SW480 (cell line): ENCODE measurements at places on chromosomes 1 and 21.
A peak's percentile ranks its signal among the peaks of the same experiment; 100 is the strongest.

DNA sequence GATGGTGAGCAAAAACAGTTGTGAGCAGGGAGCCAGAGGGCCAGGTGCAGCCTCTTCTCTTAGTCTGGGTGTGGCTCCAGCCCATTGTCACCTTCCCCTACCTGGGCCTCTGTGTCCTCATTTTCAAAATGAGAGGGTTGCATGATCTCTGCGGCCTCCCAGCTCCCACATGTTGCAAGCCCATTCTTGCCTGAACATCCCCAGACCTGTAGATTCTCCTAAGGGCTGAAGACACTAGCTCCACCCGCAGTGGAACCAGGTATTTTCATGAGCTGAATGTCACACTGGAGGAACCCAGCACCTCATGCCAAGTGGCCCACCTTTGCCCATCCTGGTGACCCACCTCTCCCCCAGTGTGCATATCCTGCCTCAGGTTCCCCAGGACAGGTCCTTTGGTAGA, 12.3 kb downstream of the IKBKE start:
- no peak for DNase-seq

DNA sequence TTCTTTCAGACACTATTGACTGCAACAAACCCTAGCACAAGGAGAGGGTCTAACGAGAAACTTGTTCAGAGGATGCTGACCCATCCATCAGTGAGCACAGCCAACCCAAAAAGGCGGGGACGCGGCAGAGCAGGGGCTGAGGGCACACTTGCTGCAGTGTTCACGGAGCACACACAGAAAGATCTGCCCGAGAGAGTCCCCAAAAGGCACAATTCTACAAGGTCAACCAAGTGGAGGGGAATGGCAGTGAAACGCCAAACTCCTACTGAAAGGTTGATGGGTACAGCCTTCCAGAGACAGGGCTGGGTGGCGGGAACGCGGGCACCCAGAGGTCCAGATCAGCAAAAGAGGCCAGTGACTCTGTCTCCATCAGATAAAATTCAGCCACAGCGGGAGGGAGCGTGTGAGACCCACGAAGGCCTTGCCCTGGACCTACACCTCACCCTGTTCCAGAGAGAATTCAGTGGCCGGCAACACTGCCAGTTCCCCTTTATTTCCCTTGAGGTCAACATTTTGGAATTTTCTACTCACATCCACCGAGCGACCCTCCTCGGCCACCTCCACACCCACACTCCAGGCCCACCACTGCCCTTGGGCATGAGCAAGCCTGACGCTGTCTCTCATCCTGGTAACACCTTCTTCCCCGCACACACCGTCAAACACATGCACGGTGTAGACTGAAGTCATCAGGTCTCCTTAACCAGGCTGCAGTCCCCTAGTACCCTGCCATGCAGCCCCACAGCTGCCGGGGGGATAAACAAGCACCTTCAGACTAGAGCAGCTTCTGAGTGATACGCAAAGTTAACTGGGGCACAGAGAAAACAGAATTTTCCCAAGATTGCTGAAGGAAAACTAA, 5.5 kb downstream of the GNG4 start:
- no peak for DNase-seq

DNA sequence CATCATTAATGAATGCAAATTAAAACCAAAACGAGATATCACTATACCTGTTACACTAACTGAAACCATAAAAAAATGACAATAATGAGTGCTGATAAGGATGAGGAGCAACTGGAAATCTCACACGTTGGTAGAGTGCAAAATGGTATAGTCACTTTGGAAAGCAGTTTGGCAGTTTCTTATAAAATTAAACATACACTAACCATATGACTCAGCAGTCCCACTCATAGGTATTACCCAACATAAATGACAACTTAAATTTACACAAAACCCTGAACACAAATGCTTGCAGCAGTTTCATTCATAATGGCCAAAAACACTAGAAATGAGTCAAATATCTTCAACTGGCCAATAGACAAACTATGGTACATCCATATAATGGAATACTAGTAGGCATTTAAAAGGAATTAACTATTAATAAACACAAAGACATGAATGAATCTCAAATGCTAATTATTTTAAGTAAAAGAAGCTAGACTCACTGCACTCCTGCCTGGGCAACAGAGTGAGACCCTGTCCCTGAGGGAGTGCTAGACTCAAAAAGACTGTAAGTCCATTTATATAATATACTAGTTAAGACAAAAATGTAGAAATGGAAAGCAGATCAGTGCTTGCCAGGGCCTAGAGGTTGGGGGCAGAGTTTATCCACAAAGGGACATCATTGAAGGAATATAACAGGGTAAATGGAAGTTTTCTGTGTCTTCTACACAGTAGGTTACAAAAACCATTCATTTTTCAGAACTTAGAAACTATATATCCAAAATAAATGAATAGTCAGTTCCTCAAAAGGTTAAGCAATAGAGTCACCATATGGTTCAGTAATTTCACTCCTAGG, 77.4 kb downstream of the EIF4G3 start:
- no peak for DNase-seq

DNA sequence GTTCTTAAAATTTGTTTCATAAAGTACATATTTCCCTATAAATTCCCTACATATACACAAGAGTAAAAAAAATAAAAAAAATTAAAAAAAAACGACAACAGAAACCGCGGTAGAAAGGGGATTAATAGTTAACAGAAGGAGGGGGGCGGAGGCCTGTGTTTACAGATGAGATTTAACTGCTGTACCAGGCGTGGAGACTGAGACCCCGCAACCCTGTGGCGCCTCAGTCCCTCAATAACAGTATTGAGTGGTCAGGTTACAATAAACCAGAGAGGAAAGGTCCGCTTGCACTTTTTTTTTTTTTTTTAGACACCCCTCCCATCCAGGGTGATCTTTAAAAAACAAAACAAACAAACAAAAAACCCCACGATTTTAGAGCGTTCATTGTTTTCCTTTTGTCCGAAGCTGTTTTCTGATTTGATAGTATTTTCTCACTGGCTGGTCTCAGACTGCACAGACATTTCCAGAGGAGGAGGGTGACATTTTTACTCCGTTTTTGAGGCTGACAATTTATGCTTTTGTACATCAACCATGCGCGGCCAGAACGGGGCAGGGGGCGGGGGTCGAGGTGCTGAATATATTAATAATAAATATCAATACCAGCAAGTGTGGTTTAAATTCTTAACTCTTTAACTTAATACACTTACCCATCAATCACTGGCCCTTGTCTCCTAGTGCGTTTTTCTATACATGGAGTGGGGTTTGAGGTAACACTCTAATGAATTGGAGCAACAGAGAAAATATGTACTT, 1223.9 kb downstream of the BRINP3 start:
- no peak for DNase-seq

DNA sequence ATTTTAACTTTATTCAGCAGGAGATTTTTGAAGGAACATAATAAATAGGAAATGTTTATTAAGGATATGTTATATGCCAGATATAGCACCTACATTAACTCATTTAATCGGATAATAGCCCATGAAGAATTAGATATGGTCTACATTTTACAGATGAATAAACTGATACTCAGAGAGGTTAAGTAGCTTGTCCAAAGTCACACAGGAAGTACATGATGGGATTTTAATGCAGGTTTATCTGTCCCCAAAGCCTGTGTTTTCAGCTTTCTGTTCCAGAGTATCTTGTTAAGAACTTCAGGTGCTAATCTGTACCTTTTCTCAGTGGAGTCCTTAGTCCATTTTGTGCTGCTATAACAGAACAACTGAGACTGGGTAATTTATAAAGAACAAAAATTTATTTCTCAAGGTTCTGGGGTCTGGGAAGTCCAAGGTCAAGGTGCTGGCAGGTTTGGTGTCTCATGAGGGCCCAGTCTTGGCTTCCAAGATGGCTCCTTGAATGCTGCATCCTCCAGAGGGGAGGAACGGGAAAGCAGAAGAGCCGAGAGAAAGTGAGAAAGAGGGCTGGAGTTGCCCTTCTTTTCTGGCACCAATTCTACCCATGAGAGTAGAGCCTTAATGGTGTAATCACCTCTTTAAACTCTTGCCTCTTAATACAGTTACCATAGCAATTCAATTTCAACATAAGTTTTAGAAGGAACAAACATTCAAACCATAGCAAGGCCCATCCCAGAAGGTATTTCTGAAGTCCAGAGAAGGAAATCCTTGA, 17.3 kb downstream of the C1orf21 start:
- DNase-seq, result no peak

DNA sequence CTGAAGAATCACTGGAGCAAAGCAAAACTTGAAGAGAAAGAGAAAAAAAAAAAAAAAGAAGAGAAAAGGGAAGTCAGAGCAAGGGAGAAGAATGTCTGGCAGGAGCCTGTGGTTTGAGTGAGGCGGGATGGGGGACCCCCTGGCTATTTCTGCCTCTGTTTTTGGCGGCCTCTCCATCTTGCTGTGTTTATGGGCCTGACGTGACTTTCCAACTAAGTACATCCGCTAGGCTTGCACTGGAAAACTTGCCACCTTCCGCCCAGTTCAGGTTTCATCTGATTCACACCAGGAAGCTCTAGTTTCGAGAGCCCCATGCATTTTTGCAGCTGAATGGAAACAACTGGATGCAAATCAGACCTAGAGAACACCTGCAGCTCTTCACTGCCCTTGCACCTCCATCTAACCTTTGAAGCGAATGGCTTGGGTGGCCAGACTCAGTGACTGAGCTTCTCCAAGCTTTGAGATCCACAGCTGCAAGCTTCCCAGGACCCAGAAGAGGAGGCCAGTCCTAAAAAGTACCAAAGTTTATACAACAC, 28.0 kb downstream of the TBX15 start:
- DNase-seq, result peak; percentile 45

- no peak for DNase-seq
Measured at GRCh38 chr1:180196436-180197003, 33.5 kb upstream of the LHX4 start.

GRCh38 chr1:103529746-103530145, 4.2 kb downstream of the RNPC3 start:
- DNase-seq, result no peak
